NCI-H460 (cell line): ENCODE measurements at places on chromosomes 3 and 15.

DNA sequence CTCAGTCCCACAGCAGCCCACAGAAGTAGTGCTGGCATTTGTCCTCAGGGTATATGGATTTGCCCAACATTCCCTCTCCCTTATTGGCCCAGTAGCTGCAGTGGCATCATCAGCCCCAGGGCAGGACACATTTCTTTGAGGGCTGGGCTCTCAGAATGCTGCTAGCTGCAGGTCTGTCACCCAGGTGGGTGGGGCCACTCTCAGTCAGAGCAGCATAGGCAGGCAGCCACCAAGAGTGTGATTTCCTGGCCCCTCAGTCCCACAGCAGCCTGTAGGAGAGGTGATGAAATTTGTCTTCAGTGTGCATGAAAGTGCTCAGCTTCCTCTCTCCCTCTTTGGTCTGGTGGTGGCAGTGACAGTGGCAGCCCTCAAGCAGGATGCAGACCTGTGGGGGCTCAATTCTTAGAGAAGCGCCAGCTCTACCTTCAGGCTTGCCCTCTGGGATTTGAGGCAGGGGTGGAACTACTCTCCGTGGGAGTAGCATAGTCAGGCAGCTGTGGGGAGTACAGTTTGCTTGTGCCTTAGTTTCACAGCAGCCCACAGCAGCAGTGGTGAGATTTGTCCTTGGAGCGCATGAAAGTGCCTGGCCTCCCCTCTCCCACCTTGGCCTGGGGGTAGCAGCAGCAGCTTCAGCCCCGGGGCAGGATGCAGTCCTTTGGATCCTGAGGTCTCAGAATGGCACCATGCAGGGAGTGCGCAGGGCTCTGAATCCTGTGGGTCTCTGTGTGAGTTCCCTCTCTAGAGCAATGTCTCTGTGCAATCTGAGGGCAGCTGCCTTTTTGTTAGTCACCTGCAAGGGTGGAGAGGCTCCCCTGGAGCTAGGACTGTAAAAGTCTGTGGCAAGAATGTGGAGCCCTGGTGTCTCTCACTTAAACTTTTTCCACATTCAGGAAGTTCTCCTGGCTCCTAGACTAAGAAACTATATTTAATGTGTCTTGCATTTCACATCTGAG is 1229.1 kb downstream of the ROBO2 start:
- DNase-seq: no peak

DNA sequence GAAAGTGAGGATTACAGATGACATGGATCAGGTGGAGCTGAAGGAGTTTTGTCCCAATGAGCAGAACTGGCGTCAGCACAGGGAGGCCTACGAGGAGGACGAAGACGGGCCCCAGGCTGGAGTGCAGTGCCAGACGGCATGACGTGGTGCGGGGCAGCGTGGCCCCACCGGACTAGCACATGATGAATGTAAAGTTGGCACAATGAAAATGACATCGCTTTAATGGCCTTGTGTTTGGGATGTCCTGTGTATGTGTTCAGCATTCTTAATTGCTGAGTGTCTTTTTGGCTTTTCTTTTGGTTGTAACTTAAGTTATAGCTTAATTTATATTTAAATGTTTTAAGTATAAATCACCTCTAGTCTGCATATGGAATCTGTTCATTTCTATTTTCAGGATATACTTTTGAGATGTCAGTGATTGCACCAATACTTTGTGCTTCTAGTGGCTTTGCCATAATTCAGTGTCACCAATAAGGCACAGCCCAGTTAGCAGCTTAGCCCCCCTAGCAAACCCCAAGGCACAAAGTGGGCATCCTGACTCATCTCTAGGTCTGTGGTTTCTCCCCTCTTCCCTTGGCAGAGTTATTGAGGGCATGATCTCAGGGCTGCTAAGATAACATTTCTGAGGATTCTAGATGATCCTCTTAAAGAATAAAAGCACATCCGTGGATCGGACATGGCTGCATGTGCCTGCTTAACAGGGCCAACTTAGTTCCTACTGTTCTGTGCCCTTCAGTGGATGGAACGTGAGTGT is 16.1 kb downstream of the DNAJA4 start:
- no peak for DNase-seq

DNA sequence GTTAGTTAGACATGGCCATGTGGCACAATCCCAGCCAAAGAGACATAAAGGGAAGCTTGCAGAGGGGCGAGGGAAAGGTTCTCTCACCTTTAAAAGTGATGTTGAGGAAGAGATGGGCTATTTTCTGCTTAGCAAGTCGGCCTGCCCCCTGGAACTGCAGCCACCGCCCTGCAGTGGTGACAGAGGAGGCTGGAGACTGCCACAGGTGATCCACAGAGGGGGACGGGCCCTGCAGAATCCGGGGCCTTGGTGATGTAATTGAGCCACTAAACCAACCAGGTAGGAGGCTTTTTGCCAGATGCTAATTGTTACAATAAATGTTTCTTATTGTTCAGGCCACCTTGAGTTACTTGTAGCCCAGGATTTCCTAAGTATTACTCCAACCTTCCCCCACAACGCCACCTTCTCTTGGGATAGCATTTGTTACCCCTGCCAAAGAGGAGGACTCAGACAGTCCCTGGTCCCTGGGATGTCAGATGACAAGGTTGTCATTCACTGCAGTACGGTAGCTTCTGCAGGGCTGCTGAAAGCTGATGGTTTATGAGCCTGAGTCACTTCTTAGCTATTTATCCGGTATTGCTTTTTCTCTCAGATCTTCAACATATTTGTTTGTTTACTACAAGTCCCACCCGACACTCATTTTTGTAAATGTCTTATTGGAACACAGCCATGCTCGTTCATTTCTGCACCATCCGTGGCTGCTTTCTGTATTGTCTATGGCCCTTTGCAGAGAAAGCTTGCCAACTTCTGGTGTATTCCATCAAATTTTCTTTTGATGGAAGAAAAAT is 63.3 kb upstream of the SEC61A1 start:
- DNase-seq: no peak

GRCh38 chr3:197007296-197007940 is 22.2 kb downstream of the MELTF start:
- DNase-seq: no peak

DNA sequence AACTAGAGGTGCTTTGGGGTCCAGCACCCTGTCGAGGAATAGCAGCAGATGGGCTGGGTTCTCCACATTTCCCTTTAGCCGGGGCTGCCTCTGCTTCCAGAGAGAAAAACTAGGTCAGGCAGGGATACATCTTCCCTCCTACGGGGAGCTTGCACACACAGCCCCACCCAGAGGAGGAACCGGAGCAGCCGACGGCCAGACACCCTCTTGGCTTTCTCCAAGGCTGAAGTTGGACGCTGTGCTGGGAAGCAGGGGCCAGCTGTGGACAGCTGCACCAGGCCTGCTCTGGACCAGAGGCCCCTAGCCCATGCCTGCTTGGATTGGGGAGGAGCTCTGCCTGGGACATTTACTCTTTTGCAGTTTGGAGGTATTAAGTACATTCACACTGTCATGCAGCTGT is 44.7 kb upstream of the NR2C2 start:
- DNase-seq: no peak
